ENCODE measurements at places on chromosomes 11 and 22.

DNA sequence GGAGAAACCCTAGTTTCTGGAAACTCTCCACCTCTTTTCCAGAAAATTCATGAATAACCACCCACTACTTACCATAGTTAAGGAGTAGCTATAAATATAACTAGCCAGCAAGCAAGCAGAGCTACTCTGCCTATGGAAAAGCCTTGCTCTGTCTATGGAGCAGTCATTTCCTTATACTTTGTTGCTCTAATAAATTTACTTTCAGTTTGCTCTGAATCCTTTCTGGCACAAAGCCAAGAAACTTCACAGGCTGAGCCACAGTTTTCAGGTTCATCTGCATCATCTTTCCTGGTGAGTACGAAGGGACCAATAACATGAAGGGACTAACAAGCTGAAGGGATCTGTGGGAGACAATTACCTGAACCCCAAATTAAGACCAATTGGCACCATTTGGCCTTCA lies 4.6 kb downstream of the OR4C45 start:
- no peak for DNase-seq

GRCh38 chr11:19670030-19670791 lies 42.4 kb upstream of the NAV2 start:
- no peak for DNase-seq

DNA sequence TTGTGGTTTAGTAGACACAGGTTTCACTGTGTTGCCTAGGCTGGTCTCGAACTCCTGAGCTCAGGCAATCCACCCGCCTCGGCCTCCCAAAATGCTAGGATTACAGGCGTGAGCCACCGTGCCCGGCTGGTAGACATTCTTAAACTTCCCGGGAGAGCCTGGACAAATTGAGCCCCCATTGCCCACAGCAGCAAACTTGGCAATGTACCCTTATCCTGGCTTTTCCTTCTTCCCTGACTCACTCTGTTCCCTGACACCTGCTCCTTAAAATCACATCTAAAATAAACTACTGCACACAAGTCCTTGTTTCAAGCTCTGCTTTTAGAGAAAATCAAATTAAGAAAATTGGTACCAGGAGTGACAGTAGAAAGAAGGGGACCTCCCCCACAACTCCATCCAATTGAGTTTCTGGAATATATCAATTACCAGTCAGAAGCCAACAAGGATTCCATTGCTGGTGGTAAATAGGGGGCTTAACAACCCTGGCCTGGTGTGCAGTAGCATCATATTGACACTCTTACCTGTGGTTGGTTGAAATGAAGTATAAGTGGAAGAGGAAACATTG lies 7.4 kb upstream of the MCHR1 start:
- no peak for DNase-seq

GRCh38 chr11:46559815-46560214 lies 34.0 kb downstream of the AMBRA1 start:
- no peak for DNase-seq

DNA sequence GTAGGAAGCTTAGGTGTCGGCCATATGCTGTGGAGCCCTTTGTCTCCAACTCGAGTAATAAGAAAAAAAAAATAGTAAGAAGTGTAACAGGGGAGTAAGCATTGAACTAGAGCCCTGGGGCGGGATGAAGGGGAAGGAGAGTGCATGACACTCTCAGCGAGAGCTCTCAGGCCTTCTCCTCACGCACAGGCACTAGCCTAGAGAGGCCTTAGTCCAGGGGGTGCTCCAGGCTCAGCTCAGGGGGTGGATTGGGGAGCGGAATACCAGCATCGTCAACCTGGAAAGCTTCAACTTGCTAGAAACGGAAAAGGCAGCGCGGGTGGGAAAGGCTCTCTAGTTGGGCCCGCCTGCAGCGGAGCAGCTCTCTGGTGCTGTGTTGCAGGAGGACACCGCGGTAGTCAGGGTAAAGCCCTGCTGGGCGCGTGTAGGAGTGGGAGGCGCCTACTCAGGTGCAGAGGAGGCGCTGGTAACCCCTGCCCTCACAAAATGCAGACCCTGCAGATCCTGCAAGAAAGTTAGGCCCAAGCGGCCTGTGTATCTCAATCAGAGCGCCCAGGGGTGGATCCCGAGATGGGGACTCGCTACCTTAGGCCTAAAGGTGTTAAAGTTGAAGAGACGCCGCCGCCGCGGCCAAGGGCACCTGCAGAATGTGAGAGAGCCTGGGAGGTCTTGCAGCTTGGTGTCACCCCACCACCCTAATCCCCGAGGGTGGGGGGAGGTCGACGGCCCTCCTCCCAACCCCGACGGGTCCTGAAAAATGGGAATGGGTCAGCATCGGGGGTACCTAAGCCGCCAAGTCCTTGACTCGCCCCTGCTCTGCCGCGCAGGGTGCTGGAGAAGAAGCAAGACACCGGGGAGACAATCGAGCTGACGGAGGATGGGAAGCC lies 2.8 kb downstream of the SLC17A6 start:
- peak; percentile 6 for DNase-seq

GRCh38 chr11:113567867-113568544 lies 92.8 kb upstream of the DRD2 start:
- no peak for DNase-seq

DNA sequence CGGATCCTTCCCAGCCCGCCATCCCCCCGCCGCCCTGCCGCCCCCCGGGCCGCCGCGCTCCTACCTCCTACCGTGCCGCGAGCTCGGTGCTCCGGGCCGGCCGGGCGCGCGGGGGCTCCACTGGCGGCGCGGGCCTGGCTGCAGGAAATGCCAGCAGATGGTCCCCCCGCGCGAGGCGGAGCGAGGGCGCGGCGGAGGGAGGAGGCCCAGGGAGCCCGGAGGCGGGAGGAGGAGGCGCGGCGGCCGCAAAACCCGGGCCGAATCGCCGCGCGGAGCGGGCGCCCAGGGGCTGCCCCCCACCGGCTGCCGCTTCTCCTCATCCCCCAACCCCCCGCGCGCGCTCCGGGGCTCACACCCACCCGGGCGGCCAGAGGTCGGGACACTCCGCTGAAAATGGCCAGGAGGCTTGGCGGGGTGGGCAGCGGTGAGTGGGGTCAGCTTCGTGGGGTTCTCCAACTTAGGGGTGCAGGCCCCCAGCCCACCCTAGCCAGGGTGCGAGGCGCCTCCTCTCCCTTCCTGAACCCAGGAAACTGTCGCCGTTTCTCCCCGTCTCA lies at the start of gene OSBPL5:
Gene OSBPL5 (minus strand): TSS at position 159 of the 554 bp plus-strand sequence. CDS start 36,162 bp downstream, outside the sequence.
- peak; percentile 59 for DNase-seq

GRCh38 chr11:46800177-46800576 lies 45.9 kb downstream of the CKAP5 start:
- DNase-seq = no peak
